Ascending aorta (tissue), 2 donors: ENCODE measurements at places on chromosomes 5 and 9.

DNA sequence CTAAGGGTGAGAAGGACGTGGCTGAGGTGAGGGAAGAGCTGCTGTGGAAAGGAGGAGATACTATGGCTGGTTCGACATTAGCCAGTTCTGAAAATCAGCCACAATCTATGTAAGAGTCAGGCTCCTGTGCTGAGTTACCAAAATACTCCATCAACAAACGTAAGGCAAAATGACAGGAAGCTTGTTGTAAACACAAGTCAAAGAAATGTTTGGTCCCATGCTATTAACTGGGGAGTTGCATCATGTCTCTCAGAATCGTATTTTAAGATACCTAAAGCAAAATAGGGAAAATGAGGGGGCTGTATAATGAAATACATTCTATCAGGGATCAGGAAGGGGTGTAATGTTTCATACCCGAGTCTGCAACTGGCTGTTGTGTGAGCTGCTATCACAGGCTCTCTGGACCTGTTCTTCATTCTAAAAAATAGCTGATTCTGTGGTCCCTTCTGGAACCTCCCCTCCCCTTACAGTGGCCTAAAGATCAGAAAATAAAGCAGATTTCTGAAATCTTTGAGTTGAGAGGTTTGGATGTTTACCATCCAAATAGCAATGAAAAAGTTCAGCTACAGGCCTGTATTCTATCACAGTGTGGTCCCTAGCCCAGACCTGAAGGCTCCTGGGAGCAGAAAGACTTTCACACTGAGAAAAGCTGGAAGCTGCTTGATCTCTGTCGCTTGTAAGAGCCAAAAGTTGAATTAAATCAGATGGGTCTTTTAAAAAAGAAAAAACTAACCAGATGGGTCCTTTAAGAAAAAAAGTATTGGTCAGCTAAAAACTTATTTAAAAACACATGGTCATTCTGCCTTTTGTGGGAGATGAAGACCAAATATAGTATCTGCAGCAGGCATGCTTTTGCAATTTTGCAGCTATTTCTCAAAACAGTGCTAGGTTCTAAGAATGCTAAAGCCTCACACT, 97.8 kb upstream of the SMC5 start:
- DNase-seq, result no peak

DNA sequence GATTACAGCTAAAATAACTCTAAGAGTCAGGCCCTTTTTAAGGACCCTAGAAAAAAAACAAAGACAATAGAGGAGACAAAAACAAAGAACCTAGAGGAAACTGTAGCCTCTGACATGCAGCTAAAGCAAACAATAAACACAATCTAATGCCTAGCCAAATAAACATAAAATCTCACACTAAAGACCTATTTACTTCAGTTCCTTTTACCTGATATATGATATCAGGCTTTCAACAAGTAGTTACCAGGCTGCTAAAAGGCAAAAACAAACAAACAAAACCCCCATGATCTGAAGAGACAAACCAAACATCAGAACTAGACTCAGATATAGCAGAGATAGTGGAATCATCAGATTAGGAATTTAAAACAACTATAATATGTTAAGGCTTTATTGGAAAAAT, 226.5 kb upstream of the POU5F2 start:
- DNase-seq, result no peak

GRCh38 chr9:26301659-26302058, 590.9 kb downstream of the CAAP1 start:
- no peak for DNase-seq

- DNase-seq, result no peak
These were observed 485.6 kb downstream of the ZSWIM6 start for GRCh38 chr5:61817472-61818326.

GRCh38 chr5:57174128-57174889, 450 bp downstream of the GPBP1 start:
- no peak for DNase-seq

GRCh38 chr5:10546186-10546585, 17.7 kb upstream of the ANKRD33B start:
- no peak for DNase-seq
